Activated effector memory CD4-positive, alpha-beta T cell treated with anti-CD3 and anti-CD28 coated beads, Interleukin-2, amount 50 U/mL, for 16 hours (primary cell): ENCODE measurements at places on chromosomes 16 and 17.

GRCh38 chr17:77898521-77899434 is 59.7 kb upstream of the TNRC6C start:
- no peak for DNase-seq

GRCh38 chr17:8153031-8153451 is 837 bp upstream of the PER1 start:
- DNase-seq = no peak

- peak; percentile 55 for DNase-seq
Observed at GRCh38 chr17:83067071-83067717, 12.2 kb upstream of the METRNL start.

- DNase-seq = no peak
Observed at GRCh38 chr16:81265658-81266451, 27.4 kb downstream of the BCO1 start.

DNA sequence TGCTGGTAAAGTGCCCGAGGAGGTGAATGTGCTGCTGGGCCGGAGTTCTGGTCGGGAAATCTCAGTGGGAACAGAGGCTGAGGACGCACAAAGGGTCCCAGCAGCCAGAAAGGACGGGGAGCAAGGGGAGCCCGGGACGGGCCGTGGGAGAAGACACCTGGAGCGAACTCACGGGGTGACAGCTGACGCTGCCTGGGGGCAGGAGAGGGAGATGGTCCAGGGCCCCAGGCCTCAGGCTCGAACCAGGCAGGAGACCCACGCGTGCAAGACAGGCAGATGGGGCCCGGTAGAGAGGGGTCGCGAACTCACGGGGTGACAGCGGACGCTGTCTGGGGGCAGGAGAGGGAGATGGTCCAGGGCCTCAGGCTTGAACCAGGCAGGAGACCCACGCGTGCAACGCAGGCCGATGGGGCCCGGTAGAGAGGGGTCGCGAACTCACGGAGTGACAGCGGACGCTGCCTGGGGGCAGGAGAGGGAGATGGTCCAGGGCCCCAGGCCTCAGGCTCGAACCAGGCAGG is 72.9 kb downstream of the METRNL start:
- no peak for DNase-seq

DNA sequence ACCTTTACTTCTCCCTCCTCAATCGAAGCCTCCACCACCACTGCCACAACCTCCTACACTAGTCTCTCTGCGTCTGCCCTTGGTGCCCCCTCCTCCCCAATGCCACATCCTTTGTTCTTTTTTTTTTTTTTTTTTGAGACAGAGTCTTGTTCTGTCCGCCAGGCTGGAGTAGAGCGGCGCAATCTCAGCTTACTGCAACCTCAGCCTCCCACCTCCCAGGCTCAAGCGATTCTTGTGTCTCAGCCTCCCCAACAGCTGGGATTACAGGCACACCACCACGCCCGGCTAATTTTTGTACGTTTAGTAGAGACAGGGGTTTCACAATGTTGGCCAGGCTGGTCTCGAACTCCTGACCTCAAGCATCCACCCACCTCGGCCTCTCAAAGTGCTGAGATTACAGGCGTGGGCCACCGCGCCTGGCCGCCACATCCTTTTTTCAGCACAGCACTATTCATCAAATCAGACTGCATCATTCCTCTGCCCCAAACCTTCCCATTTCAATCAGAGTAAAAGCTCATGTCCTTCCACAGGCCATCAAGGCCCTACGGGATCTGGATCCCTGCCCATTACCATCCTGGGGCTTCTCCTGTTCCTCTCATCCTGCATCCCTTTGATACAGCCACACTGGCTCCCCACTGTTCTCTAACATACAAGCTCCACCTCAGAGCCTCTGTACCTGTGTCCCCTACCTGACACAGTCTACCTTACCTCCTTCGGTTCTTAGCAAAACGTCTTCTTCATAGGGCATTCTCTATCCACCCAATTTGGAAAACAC is 2.0 kb downstream of the KLHL11 start:
- peak; percentile 65 for DNase-seq

- no peak for DNase-seq
Observed at GRCh38 chr16:3974751-3975150, 94.2 kb upstream of the CREBBP start.

- DNase-seq = no peak
Observed at GRCh38 chr17:78611607-78612006, 34.4 kb upstream of the DNAH17 start.

DNA sequence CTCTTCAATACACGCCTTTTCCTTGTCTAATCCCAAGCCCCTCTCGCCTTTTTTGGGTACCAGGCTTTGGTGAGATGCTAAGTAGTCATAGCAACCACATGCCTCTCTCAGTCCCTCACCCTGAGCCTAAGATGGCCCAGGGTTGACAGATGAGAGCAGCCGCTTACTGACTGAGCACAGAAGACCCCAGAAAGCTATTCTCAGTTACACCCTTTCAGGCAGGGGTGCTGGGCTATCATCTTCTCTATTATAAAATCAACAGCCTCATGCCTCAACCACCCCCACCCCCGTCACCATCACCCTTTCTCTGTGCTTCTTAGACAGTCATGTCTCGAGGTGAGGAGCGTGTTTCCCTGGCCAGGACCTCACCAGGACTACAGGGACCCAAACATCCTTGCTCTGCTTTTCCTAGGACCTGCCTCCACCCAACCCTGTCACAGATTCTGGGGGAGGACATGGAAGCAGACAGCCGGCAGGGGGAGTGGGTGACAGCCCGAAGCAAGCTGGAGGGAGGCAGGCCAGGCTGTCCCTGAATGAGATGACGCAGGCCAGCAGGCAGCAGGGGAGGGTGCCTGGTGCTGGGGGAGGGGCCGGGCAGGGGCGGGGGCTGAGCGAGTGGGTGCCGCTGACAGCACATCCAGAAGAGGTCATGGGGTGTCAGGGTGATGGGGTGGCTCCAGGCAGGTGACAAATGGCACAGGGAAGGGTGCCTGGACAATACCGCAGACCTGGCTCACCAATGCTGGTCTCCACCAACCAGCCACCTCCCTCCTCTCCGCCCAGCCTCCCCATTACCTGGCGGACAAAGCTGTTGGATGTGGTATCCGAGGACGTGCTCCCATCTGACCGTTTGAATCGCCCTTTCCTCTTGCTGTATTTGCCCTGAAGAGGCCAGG is 3.1 kb downstream of the CACNB1 start:
- DNase-seq = no peak

GRCh38 chr17:76500747-76501017 is 541 bp downstream of the RHBDF2 start:
- DNase-seq = no peak

GRCh38 chr16:54843424-54843750 is 87.3 kb upstream of the IRX5 start:
- no peak for DNase-seq

GRCh38 chr17:8019665-8020650 is 17.5 kb downstream of the GUCY2D start:
- DNase-seq = no peak

GRCh38 chr16:57299009-57299718 is 14.7 kb upstream of the PLLP start:
- DNase-seq = peak; percentile 81

DNA sequence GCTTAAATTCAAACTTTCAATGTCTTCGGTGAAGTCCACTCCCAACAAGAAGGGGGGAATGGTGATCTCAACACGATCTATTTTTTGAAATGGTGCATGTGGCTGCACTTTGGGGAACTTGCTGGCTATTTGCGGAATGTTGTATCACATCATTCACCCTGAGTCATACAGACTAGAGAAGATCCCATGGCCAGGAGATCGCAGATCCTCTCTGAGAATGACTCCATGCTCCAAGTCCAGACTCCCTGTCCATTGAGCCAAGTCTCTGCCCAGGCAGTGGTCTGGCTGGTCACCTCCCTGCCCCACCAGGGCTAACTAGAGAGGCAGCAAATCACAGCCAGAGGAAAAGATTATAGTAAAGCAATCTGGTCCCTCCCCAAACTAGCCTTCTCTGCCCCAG is 120.6 kb downstream of the XYLT1 start:
- no peak for DNase-seq

DNA sequence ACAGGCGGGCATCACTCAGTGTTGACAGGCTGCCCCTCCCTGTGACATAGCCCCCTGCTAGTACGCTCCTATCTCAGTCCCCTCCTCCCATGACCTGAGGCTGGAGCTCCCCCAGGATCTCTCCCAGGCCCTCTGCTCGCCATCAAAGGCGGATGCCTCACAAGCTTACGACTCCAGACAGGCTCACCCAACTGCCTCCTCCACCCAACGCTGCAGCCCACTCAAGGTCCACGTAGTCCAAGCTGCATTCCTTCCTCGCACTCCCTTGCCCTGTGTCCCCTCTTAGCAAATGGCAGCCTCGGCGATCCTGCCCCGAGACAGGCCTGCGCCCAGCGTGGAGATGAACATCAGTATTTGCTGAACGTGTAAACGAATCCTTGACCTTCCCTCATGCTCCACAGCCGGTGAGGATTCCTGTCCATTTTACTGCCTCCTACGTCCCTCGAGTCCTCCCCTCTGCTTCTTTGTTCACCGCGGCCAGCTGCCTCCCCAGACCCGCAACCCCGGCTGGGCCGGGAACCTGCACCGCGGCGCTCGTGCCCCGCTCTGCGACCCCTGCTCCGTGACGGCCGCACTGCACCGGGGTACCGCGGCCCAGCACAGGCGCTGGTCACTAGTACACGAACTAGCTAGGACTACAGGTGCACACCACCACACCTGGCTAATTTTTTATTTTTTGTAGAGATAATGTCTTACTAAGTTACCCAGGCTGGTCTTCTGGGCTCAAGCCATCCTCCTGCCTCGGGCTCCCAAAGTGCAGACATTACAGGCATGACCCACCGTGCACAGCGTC is 838 bp upstream of the TMEM97 start:
- DNase-seq = no peak

DNA sequence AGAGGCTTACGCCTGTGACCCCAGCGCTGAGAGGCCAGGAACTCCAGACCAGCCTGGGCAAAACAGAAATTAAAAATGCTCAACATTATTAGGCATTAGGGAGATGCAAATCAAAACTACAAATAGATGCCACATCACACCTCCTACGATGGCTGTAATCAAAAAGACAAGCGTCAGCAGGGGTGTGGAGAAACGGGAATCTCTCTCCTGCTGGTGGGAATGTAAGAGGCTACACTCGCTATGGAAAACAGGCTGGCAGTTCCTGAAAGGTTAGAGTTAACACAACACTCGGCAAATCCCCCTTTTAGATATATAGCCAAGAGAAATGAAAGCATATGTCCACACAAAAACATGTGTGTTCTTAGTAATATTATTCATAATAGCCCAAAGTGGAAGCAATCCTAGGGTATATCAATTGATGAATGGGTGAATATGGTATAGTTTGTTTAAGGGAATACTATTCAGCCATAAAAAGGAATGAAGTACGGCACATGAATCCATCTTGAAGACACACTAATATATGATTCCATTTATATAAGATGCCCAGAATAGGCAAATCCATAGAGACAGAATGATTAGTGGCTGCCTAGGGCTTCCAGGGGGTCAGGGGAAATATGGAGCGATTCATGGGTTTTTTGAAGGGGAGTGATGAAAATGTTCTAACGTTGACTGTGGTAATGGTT is 1.8 kb upstream of the NPRL3 start:
- DNase-seq = no peak

GRCh38 chr16:85512808-85513115 is 100.4 kb upstream of the GSE1 start:
- no peak for DNase-seq

DNA sequence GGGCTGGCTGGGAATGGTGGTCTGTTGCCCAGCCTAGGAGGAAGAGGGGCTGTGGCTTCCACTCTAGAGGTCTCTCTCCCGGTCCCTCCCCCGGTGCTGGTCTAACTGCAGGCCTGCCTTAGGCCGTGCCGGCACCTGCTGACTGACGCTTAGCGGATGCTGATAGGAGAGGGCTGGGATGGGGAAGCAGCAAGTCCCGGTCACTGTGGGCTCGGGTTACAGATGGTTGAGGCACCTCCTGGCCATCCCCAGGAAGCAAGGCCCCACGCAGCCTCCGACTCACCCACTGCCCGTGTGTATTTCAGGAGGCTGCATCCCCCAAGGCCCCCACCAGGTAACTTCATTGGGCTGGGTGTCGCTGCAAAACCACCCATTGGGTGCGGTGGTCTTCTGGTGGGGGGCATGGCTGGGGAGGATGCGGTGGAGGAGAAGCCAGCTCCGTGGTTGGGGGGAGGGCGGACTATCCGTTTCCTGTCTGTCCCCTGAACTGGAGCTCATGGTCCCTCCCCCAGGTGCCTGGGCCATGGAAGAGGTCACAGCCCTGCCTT is 278.9 kb downstream of the SEC14L1 start:
- no peak for DNase-seq

GRCh38 chr17:13981881-13982280 is 87.4 kb upstream of the COX10 start:
- no peak for DNase-seq

DNA sequence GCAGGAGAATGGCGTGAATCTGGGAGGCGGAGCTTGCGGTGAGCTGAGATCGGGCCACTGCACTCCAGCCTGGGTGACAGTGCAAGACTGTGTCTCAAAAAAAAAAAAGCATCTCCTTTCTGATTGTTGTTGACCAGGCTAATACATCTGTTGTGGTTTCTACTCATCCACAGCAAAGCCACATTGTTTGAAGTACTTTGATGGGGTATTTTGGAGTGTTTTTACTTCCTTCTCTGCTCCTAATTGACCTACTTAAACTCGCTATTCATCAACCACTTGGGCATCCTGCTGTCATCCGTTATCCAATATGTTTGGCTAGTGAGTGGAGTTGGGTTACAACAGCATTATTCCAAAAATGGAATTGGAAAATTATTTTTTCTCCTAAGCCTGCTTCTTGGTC is 3.5 kb upstream of the CDC27 start:
- no peak for DNase-seq

DNA sequence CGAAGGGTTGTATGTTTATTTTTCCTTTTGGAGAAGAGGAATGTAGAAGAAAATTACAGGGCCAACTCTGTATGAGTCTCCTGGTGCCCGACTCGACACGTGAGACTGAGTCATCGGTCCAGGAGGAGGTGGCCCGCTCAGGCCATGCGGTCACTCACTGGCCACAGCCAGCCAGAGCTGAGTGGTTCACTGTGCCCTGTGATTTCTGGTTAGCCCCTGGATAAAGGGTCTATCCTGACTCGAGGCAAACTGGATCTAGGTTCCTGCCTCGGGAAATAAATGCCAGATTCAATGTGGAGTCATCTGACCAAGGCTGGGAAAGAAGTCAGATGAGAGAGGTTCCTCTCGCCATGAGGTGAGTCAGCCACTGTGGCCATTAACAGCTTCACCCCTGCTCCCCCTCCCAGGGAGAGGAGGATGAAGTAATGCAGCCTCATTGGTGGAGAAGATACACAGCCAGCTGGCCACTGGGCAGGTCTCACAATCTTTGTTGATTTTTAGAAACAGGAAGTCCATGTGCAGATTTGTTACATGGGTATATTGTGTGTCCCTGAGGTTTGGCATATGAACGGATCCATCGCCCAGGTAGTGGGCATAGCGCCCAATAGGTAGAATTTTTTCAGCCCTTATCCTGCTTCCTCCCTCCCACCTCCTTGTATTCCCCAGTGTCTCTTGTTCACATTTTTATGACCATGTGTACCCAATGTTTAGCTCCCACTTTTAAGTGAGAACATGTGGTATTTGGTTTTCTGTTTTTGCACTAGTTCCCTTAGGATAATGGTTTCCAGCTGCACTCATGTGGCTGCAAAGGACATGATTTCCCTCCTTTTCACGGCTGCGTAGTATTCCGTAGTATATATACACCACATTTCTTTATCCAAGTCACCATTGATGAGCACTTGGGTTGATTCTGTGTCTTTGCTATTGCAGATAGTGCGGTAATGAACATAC is 21.7 kb upstream of the USP36 start:
- no peak for DNase-seq
